LHCN-M2 (cell line): ENCODE measurements at places on chromosomes 3 and 15. TPM values are rescaled to one million over a fixed set of nuclear protein-coding genes. Genes with fewer than 3 reads are reported as not detected.

GRCh38 chr3:119880966-119881365, 99.1 kb downstream of the NR1I2 start:
- DNase-seq: no peak

GRCh38 chr3:43747641-43748040, 56.9 kb downstream of the ABHD5 start:
- peak; percentile 53 for DNase-seq

GRCh38 chr15:43799209-43799944, 643 bp downstream of the SERINC4 start:
- DNase-seq: no peak

DNA sequence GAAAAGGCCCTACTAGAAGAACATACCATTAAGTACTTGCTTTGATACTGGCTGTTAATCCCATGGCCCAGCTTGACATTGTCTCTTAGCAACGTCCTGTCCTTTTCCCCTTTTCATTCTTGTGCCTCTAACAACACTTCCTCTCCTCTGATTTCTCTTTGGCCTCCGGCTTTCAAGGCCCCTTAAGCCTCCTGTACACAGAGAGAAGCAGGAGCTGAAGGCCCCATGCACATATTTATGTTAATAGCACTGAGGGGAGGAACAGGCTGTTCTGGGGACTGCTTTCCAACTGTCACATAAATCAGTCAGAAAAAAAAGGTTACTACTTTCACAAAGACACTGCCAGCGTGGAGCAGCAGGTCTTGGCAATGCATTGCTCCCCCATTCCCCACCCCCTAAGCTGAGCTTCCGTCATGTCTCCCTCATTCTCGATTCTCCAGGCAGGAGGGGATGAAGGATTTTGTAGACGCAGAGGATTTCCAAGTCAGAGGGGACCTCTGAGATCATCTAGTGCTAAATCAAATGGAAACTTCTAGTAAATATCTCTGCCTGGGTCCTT, 257.4 kb upstream of the ADAMTS9 start:
- DNase-seq: no peak

DNA sequence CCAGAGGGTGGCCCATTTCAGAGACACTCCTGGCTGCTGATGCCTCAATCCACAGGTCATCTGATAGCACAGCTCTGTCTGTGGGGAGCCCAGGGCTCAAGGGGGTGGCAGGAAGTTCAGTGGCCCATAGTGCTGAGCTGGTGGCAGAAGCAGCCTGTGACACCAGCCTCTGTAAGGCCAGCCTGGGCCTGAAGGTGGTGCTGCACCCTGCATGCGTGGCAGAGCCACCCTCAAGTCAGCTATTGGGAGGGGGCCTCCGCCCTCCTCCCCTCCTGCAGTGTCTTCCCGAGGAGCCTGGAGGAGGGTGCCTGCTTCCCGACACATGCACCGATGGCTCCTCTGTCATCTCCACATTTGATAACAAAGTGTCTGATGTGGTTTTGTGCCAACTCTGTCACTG, 3.0 kb downstream of the PLA1A start:
- DNase-seq: peak; percentile 14

MAP3K13 gene
- total RNA-seq: 18.0 and 18.6 TPM in 2 replicates

LIPC gene
- total RNA-seq: 0.40 and 1.3 TPM in 2 replicates

BSN gene
- total RNA-seq: 0.13 and 0.17 TPM in 2 replicates
